Amygdala (tissue), 56 donors: ENCODE measurements at places on chromosomes 11 and 22.

GRCh38 chr22:47233316-47234243 is 471.1 kb downstream of the TBC1D22A start:
- DNase-seq = no peak

- no peak for DNase-seq
Observed at GRCh38 chr22:43488031-43488866, 76.4 kb downstream of the MPPED1 start.

GRCh38 chr11:74735365-74735928 is 4.2 kb upstream of the CHRDL2 start:
- no peak for DNase-seq

GRCh38 chr11:65504674-65505465 is 6.0 kb downstream of the MALAT1 start:
- no peak for DNase-seq

- DNase-seq = no peak
Observed at GRCh38 chr11:26037716-26038115, 294.2 kb upstream of the ANO3 start.

GRCh38 chr22:38489561-38490145 is 16.5 kb downstream of the DDX17 start:
- DNase-seq = no peak

DNA sequence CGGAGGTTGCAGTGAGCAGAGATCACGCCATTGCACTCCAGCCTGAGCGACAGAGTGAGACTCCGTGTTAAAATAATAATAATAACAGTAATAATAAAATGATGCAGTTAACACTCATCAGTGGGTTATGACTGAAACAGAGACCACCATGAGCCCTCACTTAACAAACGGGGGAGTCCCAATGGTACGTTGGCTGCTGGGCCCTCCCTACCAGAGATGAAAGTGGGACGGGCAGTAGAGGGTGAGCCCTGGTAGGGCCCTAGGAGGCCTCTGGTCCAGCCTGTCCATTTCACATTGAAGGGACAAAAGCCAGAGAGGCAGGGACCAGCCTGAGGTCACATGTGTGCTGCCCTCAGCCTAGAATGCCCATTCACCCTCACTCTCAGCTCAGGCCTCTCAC is 13.7 kb upstream of the KIAA0930 start:
- DNase-seq = no peak

DNA sequence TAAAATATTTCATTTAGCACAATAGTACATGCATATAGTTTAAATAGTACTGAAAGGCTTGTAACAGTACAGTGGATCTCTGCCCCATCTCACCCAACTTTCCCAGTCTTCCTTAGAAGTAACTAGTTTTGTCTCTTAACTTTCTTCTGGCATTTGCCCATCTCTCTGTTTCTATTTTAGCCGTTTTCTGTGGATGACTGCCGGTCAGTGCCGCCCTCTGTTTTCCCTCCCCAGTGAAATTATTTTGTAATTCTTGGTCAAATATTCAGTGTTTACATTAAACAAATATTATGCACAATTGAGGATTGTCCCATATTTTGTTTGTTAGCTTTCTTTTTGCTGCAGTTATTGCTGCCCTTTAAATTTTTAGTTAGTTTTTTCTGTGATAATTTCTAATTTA is 8.3 kb downstream of the PDHX start:
- DNase-seq = no peak

- DNase-seq = no peak
Observed at GRCh38 chr22:27780161-27780575, 21.4 kb downstream of the MN1 start.
